NCI-H1436 (cell line): ENCODE measurements at places on chromosomes 4 and X.

- DNase-seq = no peak
Measured at GRCh38 chr4:125111323-125111722, 203.4 kb upstream of the FAT4 start.

DNA sequence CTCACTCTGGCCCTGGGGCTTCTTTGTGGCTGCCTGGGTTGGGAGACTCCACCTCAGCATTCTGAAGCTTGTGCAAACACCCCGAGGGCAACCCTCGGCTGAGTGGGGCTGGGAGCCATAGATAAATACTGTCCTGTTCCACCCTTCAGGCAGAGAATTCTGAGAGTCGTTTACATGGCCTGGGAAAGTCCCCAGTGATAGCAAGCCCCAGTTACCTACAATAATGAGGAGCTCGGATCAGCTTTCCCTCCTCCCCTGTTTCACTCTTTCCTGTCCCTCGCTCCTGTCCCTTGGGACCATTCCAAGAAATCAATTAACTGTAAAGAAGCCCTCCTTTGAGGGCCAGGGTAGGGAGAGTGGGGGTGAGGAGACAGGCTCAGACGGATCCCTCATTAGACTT is 31.6 kb upstream of the DDX3X start:
- DNase-seq = no peak

DNA sequence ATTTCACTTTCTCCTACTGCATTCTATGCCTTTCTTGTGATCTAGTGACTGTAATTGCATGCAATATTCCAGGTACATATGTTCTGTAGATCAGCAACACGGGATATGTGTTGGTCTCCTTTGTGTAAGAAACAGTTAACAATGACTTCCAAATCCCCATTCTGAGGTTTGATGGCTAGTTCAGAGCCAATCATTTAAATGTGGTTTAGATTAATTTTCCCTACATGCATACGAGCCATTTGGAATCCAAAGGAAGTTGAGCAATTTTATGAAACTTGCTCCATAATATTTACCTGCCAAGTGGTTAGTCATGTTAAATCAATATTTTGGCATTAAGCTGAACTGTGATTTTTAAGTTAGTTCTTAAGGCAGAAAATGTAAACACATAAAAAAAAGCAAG is 172.8 kb upstream of the DCAF12L2 start:
- no peak for DNase-seq

DNA sequence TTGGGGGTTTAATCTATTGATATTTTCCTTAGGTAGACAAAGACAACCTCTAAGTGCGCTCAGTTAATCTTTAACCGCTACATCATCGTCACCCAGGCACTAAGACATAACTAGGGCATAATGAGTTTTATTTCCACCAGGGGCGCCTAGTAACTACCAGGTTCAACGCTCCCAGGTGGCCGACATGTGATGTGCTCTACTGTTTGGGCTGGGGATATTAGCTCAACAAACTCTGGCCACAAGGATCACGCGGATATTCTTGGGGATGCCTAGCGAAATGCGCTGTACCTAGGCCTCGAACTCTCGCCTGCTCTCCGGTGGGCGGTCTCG is 915 bp upstream of the RAB33B start:
- peak; percentile 73 for DNase-seq

DNA sequence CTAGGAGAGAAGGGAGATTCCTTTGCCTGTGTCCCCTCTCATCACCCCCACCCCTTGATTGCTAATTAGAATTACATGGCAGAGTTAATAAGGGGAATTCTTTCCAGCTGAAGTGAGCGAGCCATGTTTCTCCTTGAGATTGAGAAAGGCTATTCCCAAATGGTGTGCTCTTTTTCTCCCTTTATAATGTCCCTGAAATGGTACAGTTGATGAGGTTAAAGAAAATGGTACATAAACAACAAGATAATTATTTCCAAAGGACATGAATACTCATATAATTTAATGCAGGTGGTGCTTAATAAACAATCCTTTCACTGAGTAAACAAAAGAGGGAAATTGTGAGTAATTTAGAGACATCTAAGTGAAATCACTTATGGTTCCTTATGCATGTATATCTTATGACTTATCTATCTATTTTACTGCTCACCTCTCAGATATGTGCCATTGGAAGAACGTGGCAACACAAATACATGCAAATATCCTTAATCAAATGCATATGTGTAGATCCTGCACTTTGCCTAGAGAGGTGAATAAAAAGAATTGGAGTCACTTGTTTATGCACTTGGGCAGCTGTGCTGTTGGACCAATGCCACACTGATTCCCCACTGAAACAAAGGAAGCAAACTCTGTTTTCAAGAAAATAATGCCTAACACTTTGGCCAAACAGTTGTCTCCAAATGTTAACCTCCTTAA is 106.6 kb upstream of the WDR44 start:
- DNase-seq = no peak

DNA sequence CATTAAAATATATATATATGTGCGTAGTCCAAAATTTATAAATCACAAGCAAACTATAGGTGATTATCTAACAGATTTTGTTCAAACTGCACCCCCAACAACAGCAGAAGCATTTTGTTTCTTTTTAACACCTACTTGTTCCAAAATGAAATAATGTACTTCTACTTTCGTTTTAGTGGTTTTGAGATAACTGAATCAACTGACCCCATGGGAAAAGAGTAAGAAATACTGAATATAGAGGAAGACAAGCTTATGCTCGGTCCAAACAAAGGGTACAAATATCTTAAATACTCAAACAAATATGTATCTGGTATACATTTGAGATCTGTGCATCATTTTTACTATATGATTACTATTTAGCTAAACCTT is 22.4 kb downstream of the MAP7D3 start:
- DNase-seq = no peak

GRCh38 chr4:133390198-133390855 is 241.2 kb downstream of the PCDH10 start:
- no peak for DNase-seq

DNA sequence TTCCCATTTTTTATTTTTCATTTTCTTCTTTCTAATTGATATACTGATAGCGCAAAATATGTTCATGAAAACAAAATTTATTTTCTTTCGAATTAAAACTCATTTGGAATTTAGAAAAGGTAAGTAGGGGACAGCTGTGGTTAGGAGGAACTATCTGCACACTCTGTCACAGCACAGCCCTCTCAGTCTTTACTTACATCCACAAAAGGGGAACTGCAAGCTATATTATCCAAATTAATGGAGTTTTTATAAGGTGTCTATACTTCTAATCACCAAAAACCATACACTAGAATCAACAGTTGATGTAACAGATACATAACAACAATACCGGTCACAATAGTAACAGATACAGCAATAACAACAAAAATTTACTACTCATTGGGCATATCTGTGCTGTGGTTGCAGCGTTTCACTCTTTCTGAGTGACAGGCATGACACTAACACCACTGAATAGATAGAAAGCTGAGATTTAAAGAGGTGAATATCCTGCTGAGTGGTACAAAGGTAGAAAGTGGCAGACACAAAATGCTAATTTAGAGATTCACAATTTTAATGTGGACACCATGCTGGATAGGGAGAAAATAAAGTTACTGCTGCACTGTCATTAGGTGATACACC is 160.7 kb downstream of the PPP3CA start:
- DNase-seq = no peak

DNA sequence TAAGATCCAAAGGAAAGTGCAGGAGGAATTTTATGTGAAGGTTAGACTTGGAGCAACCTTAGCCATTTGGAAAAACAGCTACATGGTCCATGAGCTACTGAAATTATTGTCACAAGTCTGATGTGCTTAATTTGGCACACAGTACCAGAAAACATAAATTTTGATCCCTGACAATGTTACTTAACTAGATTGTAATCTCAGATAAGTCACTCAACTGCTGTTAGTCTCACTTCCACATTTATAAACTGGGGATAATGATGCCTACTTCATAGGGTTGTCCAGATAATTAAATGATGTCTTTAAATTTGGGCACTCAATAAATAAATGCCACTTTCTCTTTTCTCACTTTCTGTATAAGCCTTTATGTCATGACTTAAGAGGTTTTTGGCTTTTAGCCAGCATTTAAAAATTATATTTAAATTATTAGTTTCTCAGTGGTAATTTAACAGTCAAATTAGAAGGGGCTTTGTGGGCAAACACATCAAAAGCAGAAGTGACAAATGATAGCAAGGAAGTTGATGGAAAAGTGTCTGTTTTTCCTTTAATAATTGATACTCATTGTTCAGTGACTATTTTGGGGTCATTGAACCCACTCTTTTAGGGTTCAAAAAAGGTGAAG is 58.3 kb downstream of the PAQR3 start:
- no peak for DNase-seq

GRCh38 chr4:111595456-111595855 is 549.8 kb upstream of the FAM241A start:
- no peak for DNase-seq

DNA sequence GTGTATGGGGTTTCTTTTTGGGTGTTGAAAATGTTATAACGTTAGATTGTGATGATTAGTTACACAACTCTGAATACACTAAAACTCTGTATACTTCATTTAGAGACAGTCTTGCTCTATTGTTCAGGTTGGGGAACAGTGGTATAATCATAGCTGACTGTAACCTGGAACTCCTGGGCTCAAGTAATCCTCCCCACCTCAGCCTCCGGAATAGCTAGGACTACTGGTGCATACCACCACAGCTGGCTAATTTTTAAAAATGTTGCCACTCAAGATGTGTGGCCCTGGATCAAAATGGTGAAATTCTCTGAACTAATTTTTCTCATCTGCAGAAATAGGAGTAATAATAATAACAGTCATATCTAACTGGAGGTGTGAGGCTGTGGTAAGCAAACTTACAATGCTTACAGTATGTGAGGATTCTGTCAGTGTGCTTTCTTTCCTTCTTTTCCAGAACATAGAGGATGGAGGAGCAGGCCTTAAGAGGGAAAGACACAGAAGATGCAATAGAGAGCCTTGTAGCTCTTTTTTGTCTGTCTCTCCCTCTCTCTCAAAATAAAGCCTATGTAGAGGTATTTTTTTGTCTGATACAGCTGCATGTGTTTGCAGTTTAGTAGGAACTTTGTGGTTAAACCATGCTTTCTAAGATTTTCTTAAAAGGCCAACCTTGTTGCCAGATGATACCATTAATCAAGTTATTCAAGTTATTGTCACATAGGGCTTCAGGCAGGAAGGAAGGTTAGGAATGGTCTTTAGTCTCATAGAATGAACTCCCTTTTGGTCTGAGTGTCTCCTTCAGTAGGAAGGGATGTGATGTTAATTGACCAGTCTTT is 7.5 kb downstream of the ADD1 start:
- no peak for DNase-seq

GRCh38 chr4:42600578-42600977 is 56.3 kb downstream of the ATP8A1 start:
- no peak for DNase-seq

- DNase-seq = no peak
Measured at GRCh38 chr4:74674750-74675149, 119.6 kb downstream of the BTC start.

- DNase-seq = no peak
Measured at GRCh38 chr4:127558088-127558487, 74.7 kb upstream of the INTU start.

DNA sequence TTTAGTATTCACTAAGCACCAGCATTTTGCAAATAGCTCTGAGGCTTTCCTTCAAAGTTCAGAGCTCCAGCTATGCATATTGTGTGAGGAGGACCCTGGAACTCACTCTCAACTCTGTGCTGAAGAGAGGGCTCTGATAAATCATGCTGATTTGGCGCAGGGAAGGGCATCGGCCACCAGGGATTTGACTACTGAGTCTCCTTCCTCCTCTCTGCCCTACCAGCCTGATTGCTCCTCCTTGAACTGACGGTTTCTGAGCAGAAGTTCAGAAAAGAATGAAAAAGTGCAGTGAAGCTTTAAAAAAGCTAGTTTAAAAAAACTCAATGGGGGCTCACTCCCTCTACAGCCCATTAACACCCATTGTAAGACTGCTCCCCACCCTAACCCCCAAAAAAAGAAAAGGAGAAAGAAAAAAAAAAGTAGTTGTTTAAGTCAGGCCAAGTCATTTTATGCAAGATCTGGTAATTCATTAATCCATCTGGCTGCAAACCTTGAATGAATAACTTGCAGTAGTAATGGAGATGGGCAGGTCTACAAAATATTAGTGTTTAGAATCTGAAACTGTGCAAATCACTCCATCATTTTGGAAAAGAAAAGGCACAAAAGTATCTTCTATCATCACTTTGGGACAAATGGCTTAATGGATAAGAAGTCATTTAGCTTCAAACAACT is 13.3 kb downstream of the PPARGC1A start:
- no peak for DNase-seq

- no peak for DNase-seq
Measured at GRCh38 chrX:47573341-47574075, 8.7 kb upstream of the TIMP1 start.

DNA sequence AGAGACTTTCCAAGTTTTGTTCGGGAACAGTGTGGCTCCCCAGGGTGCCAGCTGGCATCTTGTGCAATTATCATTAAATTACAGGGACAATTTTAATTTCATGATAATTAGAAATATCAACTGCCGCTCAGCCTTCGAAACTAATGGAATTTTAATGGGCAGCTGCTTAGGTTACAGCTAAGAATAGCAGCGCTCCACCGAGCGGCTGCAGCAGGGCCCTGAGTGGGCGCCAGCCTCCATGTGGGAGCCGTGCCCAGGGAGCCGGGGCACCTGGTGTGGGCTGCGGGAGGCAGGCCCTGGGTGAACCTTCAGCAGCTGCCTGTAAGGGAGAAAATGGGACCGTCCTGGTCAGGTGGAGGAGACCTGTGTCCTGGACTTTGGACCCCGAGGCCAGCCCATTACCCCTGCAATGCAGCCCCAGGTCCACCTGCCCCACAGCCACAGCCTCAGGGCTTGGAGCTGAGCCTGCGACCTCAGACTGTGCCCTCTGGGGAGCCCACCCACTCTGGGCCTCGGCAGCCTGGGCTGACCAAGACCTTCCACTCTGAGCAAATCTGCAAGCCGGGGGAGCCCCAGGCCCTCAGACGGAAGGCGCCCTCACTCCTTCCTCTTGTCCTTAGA is 21.1 kb downstream of the MSANTD1 start:
- DNase-seq = no peak

DNA sequence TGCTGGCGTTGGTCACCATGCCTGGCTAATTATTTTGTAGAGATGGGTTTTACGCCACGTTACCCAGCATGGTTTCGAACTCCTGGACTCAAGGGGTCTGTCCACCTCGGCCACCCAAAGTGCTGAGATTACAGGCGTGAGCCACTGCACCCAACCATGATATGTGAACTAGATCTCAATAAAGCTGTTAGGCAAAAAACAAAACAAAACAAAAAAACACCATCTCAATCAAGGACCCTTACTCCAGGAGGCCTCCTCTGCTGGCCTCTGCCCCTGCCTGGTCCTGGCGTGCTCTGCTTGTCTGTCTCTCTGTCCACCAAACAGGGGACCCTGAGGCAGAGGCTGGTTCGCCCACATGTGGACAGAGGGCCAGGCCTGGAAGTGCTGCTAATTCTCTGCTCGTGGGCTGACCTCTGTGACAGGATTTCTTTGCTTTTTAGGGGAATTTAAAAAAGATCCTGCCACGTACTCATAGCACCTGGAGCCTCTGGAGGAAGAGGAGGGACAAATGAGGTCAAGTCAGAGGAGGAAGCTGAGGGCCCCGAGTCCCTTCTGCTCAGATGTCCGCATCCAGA is 32.7 kb upstream of the WFS1 start:
- no peak for DNase-seq
